Skin of body (tissue), 3 donors: ENCODE measurements at places on chromosomes 7 and 10. TPM values are rescaled to one million over a fixed set of nuclear protein-coding genes. Genes with fewer than 3 reads are reported as not detected.
A peak's percentile ranks its signal among the peaks of the same experiment; 100 is the strongest.

Gene EFCAB10
- total RNA-seq = not detected

- DNase-seq = no peak
Measured at GRCh38 chr7:106281585-106282318, 3.0 kb downstream of the NAMPT start.

GRCh38 chr7:47827871-47828270 lies 120.4 kb downstream of the PKD1L1 start:
- no peak for DNase-seq

DNA sequence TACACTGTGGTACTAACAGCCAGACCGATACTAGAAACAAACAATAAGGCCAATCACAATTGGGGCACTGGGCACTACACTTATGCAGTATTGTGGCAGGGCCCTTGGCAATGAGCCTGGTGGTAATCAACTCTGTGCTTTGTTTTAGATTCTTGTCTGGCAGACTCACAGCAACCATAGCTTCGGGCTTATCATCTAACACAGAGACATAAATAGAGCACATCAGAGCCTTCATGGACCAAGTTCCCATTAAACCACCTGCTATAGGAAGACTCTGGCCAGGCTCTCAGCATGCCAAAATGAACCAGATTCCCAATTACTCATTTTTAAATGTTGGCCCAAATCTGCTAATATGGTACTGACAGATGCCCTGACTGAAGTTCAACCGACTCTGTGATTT lies 218.6 kb downstream of the DGKI start:
- no peak for DNase-seq

Gene TMEM225B
- 0.89 TPM for total RNA-seq

GRCh38 chr7:99011706-99012404 lies 132.1 kb downstream of the SMURF1 start:
- no peak for DNase-seq

Gene ASZ1
- total RNA-seq = not detected

DNA sequence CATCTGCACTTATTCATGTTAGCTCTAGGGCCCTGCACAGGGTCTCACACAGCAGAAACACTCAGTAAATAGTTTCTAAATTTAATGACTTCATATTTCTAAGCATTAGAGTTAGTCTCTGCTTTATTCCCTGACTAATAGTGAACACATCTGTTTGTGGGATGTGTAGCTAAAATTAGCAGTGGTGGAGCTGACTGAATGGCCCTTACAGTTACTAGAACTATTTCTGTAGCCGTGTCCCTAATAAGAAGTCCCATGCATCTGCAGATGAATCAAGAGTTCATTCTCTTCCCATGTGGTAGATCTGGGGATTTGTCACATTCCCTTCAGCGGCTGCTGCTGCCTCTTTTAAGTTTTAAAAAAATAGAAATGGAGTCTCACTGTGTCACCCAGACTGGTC lies 11.7 kb downstream of the MAP3K8 start:
- DNase-seq = peak; percentile 85

DNA sequence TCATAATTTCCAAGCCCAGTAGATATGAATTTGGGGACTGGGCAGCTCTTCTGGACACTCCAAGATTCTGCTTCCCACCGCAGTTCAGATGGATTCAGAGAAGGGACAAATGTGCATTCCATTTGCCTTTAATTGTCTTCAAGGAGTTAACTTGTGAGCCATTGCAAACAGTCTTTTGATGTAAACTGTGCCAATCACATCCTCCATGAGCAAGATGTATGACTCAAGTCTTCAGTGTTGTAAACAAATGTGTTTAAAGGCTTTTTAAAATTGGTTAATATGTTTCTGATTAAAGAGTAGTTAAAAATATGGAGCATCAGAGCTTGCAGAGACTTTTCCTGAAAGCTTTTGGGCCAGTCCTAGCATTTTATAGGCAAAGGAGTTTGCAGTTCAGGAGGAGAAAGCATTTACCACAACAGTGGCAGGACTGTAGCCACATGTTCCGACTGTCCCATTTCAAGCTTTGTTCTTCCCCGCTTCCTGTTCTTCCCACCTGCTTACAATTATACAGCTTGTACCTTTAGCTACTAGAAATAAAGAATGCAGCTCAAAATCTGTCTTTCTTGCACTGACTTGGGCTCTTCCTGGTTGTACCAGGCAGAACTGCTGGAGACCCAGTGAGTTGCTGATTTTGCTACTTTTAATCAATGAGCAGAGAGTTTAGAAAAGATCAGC lies 6.2 kb downstream of the SLC18A2 start:
- DNase-seq = peak; percentile 64

GRCh38 chr7:20532890-20533289 lies 82.6 kb upstream of the ABCB5 start:
- no peak for DNase-seq
